ENCODE measurements at places on chromosomes 1 and 21.

DNA sequence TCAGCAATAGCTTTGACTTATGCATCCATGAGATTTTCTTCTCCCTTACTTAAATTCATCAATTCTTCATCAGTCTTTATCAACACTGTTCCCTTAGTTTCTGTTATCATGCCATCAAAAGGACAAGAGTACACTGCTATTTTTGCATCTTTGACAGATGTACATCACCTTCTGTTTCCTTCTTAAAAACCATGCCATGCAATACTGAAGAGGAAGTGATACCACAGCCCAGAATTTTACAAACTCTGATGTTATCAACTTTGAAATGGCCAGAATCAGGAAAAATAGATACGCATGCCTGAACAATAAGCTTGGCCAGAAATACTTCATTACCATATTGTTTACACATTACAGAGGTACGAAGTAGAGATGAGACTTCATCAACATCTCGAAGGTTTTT, 21.1 kb downstream of the FMO5 start:
- no peak for DNase-seq

DNA sequence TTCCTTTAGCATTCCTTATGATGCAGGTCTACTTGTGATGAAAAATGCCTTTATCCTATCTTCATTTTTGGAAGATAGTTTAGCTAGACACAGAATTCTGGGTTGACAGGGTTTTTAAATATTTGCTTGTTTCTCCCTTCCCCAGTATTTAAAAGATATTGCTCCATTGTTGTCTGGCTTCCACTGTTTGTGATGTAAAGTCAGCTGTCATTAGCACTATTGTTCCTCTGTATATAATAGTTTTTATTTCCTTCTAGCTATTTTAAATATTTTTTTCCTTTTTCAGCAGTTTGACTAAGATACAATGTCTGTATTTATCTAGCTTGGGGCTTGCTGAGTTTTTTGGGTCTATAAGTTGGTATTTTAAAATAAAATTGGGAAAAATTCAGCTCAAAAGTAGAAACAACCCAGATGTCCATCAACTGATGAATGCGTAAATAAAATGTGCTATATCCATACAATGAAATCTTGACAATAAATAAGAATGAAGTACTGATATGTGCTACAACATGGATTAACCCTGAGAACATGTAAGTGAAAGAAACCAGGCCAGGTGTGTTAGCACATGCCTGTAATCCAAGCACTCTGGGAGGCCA, 11.2 kb downstream of the IFT25 start:
- no peak for DNase-seq

GRCh38 chr1:7755448-7755847, 15.6 kb upstream of the VAMP3 start:
- no peak for DNase-seq

GRCh38 chr1:117697220-117697781, 91.5 kb downstream of the TENT5C start:
- no peak for DNase-seq

DNA sequence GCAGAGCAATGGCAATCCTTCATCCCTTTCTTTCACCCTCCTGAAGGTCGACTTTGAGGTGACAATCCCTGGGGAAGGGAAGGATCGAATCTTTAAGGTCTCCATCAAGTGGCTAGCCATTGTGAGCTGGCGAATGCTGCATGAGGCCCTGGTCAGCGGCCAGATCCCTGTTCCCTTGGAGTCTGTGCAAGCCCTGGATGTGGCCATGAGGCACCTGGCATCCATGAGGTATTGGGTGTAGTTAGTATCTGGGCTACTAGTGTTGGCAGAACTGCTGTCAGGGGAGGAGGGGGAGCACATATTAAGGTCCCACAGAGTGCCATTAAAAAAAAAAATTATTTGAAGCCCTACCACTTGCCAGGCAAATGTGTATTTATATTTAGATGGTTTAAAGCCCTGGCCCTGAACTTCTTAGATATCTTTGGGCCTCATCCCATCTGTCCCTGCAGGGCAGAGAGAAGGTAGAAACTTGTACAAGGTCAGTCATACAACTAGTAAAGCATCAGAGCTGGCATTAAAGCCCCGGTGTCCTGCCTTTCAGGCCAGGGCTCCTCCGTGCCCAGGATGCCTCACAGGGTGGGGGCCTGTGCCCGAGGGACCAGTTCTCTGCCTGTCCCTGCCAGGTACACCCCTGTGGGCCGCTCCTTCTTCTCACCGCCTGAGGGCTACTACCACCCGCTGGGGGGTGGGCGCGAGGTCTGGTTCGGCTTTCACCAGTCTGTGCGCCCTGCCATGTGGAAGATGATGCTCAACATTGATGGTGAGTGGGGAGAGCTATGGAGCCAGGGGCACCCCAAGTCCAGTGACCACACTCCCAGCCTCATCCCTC, 10.3 kb downstream of the AGO1 start:
- no peak for DNase-seq

DNA sequence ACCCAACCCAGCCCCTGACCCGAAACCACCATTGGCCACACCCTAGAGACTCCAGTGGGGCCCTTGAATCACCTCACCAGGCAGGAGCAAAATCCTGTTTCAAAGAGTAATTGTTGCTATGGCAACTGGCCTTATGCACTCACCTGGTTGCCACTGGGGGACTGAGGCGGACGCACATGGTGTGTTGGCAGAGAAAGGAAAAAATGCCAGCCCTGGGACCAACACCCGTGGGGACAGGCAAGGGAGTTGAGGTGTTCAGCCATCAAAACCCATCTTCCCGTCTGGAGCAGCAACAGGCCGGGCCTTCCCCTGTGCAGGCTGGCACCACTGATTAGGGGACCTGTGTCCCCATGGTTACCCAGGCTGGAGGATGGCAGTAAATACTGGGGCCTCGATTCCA, 395.8 kb upstream of the VAMP3 start:
- DNase-seq, result no peak

All from GM12892 (cell line).